ENCODE measurements at places on chromosomes 16 and 17.

DNA sequence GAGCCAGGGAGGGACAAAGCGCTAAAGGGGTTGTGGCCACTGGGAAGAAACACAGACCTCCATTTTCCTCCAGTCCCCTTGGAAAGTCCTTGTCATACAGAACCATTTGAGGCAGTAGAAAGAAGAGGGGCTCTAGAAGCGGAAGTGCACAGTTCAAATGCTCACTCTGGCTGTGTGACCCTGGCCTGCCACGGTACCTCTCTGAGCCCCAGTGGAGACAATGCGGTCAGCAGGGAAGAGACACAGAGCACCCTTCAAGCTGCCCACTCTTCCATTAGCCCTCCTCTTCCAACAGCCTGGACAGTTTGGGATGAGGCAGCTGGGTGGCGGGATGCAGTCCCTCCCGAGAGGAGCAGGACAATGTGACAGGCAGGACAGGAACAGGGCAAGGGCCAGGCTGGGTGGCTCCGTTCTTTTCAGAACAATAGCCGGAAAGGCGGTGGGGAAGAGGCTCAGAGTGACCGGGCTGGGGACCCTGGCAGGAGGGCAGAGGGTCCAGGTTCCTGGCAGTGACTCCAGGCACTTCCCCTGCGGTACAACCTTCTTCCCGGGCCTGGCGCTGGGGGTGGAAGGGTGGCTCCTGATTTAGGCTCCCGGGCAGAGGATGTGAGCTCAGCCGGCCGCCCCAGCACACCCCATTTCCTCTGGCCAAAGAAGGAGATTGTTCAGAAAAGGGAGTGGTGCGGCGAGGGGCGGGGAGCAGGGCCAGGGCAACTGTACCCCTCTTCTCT is 5.6 kb downstream of the CASKIN2 start:
- DNase-seq = no peak

GRCh38 chr17:39365242-39365641 is 36.2 kb downstream of the FBXL20 start:
- no peak for DNase-seq

- no peak for DNase-seq
Measured at GRCh38 chr17:57957120-57957850, 2.1 kb upstream of the CUEDC1 start.

DNA sequence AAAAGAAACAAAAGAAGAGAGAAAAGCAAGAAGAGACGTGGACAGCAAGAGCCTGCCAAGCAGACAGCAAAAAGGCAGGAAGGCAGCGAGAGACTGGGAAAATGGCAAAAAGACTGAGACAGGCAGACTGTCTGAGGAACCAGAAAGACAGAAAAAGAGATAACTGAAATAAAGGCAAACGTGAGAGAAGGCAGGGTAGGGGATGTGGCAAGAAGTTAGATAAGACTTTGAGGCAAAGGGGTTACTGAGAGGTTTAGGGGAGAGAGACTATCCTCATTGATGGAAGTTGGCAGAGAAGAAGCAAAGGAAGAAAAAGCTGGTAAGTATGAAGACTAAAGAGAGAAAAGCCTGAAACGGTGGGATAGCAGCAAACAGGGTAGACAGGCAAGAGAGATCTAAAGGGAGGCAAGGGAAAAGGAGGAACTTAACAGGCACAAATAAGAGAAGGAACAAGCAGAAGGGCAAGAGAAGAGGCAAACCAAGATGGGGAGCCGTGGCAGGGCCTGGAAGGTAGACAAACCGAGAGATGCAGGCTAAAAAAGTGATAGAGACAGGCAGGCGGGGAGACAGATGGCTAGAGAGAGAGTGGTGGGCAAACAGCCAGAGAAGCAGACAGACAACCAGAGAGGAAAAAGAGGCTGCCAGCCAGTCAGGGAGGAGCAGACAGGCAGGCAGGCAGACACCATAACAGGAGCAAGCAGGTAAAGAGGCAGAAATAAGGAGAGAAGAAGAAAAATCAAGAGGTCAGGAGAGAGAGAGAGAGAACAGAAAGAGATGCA is 7.1 kb upstream of the CHD3 start:
- DNase-seq = no peak

DNA sequence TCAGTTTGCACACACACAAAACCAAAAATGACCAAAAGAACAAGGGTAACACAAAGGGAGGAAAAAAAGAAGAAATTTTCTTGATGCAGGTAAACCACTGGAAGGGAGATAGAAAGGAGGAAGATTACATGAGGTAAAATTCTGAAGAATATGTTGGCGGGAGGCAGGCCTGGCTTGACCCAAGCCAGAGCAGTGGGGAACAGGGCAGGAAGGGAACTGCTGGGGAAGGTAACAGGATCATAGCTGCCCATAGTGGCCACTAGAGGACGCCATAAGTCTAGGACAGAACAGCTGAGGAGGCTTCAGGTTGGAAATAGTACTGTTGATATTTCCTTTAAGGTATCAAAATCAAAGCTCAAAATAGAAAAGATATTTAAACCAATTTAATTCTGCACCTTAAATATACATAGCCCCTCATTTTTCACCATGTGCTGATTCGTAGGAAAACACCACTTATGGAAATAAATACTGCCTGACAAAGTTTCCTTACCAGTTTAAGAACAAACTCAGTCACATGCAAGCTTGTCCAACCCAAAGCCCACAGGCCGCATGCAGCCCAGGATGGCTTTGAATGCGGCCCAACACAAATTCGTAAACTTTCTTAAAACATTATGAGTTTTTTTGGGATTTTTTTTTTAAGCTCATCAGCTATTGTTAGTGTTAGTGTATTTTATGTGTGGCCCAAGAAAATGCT is 15.5 kb downstream of the VPS35 start:
- no peak for DNase-seq

- no peak for DNase-seq
Measured at GRCh38 chr17:41784207-41784744, 2.2 kb downstream of the JUP start.

- DNase-seq = no peak
Measured at GRCh38 chr17:28926366-28926765, 23.5 kb upstream of the DHRS13 start.

DNA sequence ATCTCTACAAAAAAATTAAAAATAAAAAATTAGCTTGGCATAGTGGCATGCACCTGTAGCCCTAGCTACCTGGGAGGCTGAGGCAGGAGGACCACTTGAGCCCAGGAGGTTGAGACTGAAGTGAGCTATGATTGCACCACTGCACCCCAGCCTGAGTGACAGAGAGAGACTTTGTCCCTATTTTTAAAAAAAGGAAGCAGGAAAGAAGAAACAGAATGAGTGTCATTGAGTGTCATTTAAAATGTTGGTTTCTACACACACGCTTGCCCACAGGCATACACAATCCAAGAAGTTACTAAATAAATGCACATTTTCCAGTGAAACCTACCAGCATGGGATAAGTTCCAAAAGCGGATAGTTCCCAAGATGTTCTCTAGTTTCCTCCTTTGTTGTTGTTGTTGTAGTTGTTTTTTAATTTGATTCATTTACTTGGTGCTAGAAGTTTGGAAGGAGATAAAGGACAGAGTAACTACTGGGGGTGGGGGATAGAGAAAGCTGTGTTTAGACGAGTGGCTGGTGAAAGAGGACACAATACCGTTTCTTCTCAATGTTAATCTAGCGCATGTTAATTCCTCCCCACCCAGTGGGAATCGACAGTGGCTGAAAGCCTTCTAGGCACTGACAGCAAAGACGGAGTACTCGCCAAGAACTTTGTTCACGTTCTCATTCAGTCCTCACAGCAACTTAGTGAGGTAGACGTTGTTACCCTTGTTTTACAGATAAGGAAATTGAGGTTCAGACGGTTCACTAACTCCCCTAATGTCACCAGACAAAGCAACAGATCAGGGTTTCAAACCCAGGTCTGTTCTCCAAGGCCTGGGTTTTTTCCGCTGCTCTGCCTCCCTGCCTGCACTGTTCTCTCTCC is 17.3 kb downstream of the MRPS23 start:
- no peak for DNase-seq

GRCh38 chr16:75048054-75048453 is 49.2 kb downstream of the ZNRF1 start:
- no peak for DNase-seq

DNA sequence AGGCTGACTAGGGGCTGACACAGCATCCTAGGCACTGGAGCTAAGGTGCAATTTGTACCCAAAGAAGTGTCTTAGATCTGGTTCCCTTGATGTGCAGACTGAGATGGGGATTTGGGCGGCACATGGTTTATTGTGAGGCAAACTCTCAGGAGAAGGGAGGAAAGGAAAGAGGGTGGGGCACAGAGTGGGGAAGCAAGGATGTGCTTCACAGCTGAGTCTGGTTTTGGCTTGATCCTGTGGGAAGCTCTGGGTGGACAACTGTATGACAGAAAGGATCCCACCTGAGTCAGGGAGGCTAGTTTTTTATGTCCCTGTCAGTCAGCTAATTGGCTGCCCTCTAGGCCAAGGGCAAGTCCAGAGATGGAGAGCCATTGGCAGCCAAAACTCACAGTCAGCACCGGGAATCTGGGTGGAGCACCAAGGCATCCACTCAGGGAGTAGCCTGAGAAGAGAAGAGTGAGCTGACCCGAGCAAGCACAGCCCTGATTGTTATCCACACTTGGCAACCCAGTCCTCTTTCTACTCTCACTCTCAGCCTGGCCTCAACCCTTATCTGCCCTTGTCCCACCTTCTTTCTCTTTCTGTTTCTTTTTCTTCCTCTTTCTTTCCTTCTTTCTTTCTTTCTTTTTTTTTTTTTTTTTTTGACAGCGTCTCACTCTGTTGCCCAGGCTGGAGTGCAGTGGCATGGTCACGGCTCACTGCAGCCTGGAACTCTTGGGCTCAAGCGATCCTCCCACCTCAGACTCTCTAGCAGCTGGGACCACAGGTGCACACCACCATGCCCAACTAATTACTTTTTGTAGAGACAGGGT is 12.0 kb downstream of the ARL4D start:
- DNase-seq = no peak

GRCh38 chr17:33990943-33991706 is 264.0 kb upstream of the CCL2 start:
- DNase-seq = no peak

DNA sequence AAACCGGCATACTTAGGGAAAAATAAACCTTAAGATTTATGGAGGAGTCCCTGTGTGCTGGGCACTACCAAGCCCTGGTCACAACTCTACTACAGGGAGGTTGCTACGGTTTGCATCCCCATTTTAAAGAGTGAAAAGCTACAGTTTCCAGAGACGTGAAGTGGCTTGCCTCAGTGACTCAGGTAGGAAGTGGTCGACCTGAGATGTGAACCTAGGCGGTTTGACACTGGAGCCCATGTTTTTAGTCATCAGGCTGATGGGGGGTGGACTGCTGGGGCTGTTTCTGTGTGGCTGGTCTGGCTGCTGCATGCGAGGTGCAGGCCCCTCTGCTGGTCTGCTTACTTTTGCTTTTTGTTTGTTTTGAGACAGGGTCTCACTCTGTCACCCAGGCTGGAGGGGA is 6.6 kb downstream of the COX6A2 start:
- no peak for DNase-seq

DNA sequence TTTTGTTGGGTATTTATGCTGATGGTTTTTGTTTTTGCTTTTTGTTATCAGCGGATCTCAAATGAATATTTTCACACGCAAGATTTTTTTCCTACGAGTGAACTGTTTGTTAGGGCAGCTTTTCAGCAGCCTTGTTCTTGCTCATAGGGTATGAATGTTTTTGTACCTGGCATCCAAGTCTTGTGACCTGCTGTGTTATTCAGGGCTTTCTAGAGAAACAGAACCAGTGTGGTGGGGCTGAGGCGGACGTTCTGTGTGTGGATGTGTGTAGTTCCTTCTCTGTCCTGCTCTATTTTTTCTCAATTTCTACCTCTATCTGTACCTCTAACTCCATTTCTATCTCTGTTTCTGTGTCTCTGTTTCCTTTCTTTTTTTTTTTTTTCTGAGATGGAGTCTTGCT is 78.3 kb downstream of the SNX29 start:
- no peak for DNase-seq

- DNase-seq = no peak
Measured at GRCh38 chr16:86462334-86463084, 47.8 kb upstream of the FOXF1 start.

DNA sequence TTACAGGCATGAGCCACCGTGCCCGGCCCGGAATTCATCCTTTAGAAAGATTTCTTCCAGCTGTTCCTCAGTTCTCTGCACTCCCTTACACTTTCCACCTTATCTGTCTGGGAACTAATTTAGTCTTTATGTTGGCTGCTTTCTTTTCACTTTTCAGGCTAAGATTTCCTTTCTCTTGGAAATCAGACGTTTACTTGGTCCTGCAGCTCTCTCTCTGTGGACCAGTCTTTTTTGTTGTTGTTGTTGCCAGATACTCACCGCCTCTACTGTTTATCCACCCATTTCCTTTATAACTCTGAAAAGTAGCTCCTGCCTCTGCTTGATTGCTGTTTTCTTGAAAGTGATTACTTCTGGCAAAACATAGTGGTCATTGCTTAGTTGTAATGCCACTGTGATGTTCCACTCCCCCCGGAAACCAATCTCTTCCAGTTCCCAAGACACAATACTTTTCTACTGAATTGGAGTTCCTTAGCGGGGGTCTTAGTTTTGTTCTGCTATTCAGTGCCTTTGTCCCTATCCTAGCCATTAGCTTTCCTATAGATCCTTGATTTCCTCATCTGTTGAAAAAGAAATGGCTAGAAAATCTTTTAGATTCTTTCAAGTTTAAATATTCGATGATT is 6.2 kb downstream of the NF1 start:
- DNase-seq = no peak

GRCh38 chr17:51423421-51424160 is 163.2 kb downstream of the UTP18 start:
- DNase-seq = no peak

DNA sequence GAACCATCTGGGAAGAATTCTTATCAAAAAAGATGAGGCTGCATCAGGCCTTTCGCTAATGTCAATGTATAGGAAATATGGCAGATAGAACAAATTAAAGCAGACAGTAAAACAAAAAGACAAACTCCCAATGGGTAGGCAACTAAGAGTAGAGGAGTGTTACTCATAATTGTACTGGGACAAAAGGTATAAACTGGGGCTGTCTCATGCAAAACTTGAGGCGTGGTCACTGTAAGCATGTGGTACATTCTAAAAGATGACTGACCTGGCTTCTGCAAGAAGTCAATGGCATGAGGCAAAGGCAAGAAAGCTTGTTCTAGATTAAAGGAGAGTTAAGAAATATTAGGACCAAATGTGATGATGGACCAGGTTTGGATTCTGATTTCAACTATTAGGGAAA is 26.7 kb downstream of the SMIM36 start:
- DNase-seq = no peak

- DNase-seq = no peak
Measured at GRCh38 chr17:2394775-2395201, 6.1 kb downstream of the MNT start.
